NCI-H2081 treated with DMSO at 0.1 percent for 48 hours (cell line): ENCODE measurements at places on chromosomes 6 and 20.

- no peak for DNase-seq
Observed at GRCh38 chr20:63544241-63544957, 3.1 kb downstream of the SRMS start.

GRCh38 chr20:36571564-36572504 lies 1.6 kb upstream of the TGIF2 start:
- no peak for DNase-seq

- no peak for DNase-seq
Observed at GRCh38 chr20:53611449-53611894, 17.8 kb upstream of the ZNF217 start.

GRCh38 chr6:11929241-11929835 lies 82.8 kb upstream of the HIVEP1 start:
- DNase-seq, result no peak

DNA sequence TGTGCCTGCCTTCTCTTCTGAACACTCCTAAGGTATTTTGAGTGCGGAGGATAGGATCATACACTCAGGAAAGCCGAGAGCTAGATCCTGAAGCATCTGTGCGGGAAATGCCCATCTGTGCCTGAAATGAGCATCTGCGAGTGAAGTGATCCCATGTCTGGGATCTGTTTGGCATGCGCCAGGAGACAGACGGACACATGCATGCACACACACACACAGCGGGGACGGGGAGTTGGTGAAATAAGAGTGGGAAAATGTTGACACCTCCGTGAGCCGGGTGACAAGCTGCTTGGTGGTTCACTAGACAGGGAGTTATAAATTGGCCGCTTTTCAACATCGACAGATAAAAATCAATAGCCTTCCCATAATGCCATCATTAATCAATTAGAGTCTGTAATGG lies 13.8 kb downstream of the SYNJ2 start:
- no peak for DNase-seq

DNA sequence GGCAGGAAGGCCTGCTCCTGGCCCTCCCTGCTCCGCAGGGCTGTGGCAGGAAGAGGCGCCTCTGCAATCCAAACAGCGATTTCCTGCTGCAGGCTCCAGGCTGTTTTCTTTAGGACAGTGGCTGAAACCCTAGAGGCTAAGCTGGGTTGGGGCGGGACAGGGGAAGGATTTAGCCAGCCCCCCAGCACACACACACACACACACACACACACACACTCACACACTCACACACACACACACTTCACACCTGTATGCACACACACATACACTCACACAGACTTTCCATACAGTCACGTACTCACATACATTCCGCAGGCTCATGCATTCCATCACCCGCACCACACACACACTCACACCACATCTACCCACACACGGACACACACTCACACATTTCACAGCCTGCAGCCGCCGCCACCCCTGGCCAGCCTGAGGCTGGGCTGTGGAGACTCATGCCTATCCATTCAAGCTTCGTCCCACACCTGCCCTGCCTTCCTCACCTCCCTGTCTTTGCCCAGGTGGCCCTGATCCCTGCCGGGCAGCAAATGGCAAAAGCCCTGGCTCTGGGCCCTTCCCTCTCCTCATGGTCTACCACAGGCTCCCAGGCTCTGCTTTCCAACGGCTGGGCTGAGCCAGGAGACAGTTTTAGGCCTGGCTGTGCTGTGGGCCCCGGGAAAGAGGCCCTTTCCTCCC lies 17.9 kb downstream of the MDFI start:
- DNase-seq, result no peak

DNA sequence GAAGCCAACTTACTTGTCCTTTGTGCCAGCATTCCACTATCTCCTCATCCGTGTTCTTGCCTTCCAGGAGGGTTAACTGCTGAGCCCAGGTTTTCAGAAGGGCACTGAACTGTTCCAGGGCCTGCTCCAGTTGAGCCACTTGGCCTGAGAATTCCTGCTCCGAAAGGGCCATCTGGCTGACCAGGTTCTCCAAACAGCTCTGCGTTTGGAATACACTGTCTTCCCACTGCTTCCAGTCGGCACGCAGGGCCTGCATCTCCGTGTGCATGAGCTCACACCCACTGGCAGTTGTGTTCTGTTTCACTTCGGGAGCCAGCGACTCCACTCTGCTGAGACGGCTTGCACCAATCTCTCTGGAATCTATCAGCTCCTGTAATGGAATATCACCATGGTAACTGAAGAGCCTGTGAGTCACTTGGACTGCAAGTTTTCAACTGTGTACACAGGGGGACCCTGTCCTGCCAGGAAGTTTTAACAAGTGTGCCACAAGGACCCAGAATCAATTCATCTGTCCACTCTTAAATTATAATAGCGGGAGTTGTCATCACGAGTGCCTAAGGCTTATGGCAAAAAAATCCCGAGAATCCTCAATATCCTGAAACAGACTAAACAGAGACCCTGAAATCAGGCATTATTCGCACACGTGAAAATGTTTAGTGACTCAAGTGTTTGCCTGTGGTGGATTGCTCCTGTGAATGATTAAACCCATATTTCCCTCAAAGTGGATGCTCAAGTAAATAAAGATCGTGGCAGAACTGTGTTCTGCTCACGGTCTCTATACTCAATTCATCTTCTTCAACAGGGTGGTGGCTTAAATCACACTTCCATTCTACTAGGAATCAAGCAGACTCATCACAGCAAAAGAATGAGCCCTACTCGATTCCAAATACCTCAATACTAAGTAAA lies 255.9 kb downstream of the SYNE1 start:
- DNase-seq, result no peak

GRCh38 chr20:47354714-47355488 lies 1.6 kb downstream of the ZMYND8 start:
- no peak for DNase-seq

- DNase-seq, result no peak
Observed at GRCh38 chr6:122012578-122012977, 386.9 kb upstream of the HSF2 start.

GRCh38 chr20:44711237-44711636 lies 3.9 kb upstream of the CCN5 start:
- DNase-seq, result no peak

- DNase-seq, result no peak
Observed at GRCh38 chr6:56381801-56382251, 134.4 kb upstream of the COL21A1 start.

GRCh38 chr6:7324520-7324919 lies 11.5 kb upstream of the SSR1 start:
- no peak for DNase-seq

GRCh38 chr6:127200114-127200513 lies 66.5 kb upstream of the RNF146 start:
- DNase-seq, result no peak

DNA sequence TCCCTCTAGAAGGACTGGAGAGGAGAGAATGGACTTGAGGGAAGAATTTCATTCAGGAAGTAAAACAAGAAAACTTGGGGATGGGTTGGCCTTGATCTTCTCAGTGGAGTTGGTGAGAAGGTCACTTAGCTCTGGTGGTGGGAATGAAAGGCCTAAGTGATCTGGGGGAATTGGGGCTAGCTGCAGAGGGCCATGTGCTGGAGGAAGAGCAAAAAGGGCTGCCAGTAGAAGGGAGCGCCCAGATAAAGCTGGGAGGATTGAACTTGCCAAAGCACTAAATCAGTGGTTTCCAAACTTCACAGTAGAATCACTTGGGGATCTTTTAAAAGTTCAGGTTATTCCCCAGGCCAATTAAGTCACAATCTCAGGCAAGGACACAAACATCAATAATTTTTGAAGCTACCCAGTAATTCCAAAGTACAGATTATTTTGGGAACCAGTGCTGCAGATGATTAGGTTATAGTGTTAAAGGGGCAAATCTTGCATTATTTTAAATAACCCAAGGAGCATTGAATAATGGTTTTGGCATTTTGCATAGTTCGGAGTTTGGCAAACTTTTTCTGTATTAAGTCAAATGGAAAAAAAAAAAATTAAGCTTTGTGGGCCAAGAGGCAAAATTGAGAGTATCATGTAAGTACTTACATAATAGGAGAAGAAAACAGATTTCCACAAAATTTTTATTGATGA lies 36.5 kb upstream of the RFPL4B start:
- DNase-seq, result no peak

DNA sequence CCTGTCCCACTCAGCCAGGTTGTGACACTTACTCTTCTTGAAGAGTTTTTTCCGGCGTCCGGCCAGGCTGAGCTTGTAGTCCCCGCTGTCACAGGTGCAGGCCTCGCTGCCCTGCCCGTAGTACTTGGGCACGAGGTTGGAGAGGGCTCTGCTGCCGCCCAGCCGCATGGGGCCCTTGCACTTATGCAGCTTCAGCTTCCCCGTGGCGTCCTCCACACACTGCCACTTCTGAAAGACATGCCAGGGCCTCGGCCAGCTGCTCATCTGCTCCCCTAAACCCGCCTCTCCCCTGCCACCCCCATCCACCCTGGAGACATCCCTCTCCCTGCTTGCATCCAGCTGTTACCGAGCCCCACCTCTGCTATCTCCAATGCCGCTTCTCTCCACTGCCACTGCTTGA lies 113.1 kb downstream of the SULF2 start:
- DNase-seq, result no peak
